ENCODE measurements at places on chromosomes 7 and 10.

DNA sequence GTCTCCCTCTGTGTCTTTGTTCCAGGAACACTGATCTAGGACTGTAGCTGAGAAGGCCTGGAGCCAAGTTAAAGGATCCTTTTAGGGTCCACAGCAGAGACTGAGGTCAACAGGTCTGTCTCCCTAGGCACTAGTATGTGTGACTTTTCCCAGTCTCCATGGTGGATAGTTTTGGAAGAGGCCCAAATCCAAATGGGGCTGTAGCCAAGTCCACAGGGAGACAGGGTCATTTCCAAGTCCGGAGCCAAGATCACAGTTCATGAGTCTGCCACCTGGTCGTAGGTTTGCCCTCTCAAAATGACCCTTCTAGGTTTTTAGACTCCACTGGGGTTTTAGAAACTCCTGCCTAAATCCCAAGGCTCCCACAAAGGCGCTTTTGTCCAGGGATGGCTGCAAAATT is 16.8 kb downstream of the ZNF277 start:
- no peak for DNase-seq

GRCh38 chr10:25934621-25935139 is 651 bp downstream of the MYO3A start:
- DNase-seq: no peak

DNA sequence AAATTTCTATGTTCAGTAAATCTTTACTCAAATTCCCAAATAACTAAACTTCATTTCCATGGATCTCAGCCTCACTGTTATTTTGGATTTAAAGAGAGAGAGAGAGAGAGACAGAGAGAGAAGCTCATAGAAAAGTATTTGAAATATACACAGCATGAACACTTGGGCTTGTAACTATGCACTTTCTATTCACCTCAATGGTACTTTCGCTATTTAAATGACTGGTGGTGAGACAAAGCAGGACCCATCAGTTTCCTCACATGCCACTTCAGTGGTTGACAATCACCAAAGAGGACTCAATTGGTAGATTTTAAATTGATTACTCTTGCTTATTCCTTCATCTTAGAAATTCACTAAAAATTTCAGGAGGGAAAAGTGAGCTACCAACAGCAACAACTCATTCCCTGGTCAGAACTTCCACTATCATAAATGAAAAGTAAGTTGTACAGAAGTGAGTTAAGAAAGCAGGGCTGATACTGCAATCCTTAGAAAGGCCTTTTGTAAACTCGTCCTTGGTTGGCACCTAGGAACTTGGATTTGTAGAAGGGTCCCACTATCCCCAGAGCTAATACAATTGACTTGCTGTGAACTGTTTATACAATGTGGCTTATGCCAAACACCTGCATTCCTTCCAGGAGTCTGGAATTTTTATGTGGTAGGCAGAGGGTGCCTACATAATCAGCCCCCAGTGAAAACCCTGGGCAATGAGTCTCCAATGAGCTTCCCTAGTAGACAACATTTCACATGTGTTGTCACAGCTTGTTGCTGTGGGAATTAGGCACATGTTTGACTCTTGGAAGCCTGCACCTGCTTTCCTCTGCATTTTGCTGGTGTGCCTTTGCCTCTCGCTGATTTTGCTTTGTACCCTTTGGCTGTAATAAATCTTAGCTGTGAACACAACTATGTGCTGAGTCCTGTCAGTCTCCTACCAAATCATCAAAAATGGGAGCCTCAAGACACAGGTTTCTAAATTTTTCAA is 10.8 kb downstream of the ERLIN1 start:
- DNase-seq: no peak

GRCh38 chr7:99146979-99147378 is 3.1 kb upstream of the SMURF1 start:
- DNase-seq: no peak

GRCh38 chr7:120996988-120997345 is 8.5 kb downstream of the CPED1 start:
- no peak for DNase-seq

DNA sequence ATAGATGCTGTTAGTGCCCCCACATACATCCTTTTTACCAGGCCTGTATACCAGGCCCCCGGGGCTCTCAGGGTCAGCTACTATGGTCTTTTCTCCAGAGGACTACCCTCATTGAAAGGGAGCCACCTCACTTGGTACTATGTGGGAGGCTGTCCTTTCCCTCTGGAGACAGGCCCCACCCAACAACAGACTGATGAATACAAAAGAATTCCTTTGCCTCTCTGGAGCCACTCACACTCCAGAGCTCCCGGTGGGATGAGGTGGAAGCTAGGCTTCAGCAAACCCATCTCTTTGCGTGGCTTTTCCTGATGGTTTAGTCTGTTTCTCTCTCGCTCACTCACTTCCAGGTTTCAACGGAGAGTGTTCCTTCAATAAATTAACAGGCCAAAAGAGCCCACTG is 30.3 kb downstream of the ANKMY2 start:
- DNase-seq: no peak

GRCh38 chr10:3651969-3652653 is 132.9 kb downstream of the KLF6 start:
- DNase-seq: no peak

Measured in stimulated activated CD4-positive, alpha-beta T cell treated with anti-CD3 and anti-CD28 coated beads, Interleukin-15, amount 100 ng/mL, for 48 hours (primary cell).